T1000 (cell line): ENCODE measurements at places on chromosomes 4 and X.

- DNase-seq = no peak
These were observed 33.2 kb downstream of the HTT start for GRCh38 chr4:3107691-3108121.

DNA sequence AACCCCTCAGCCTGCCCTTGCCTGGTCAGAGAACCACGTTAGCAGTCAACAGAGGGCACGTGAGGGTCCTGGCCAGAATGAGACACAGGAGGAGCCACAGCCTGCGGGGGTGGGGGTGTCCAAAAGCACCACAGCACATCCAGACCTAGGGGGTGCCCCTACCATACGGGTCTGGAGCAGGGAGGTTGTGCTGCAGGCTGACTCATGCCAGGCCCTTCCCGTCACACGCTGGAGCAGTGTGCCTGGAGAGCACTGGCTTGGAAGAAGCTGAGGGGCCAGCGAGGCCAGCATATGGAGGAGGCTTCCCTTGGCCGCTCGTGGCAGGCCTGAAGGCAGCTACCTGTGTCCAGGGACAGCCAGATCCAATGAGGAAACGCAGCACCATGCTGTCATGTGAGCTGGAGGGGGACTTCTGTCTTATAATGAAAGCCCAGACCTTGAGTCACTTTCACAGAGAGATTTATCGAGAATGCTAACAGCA is 1.5 kb upstream of the IRAK1 start:
- DNase-seq = no peak

- DNase-seq = no peak
These were observed 120.4 kb upstream of the SMIM10 start for GRCh38 chrX:134870419-134870818.

DNA sequence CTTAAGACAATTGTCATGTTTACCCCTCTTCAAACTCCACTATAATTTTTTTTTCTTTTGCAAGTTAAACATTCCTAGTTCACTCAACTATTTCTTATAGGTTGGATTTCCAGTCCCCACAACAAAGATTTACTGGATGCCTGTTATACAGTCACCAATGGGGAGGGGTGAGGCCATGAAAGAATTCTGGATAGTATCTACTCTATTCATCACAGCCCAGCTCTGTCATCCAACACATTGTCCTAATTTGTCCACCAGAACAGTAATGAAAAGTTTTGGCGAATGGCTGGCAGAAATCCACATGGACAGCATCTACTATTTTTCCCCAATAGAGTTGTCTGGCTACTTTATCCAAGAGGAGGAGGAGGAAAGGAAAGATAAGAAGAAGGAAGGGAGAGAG is 192.7 kb upstream of the S100G start:
- DNase-seq = no peak

DNA sequence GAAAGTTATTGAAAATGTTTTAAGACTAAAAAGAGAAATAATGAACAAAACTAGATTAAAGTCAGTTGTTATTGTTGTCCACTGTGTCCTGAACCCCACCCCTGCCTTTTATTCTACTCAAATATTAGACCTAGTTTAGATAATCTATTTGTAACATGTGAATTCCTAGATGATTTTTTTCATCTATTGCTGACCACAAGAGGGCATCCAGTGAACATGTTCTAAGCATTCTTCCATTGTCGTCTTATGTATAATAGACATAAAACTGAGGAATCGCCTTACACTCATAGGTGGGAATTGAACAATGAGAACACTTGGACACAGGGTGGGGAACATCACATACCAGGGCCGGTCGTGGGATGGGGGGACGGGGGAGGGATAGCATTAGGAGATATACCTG is 36.4 kb upstream of the HPRT1 start:
- DNase-seq = no peak
